Fibroblast of the aortic adventitia (primary cell): ENCODE measurements at places on chromosomes 7 and 10. TPM values are rescaled to one million over a fixed set of nuclear protein-coding genes. Genes with fewer than 3 reads are reported as not detected.

OPN4 gene
- total RNA-seq, result not detected in 2 replicates

TRUB1 gene
- total RNA-seq, result 31.8 and 71.7 TPM in 2 replicates

WDFY4 gene
- under 0.01 TPM in 1 of 2 replicates, not detected in the other for total RNA-seq

DNA sequence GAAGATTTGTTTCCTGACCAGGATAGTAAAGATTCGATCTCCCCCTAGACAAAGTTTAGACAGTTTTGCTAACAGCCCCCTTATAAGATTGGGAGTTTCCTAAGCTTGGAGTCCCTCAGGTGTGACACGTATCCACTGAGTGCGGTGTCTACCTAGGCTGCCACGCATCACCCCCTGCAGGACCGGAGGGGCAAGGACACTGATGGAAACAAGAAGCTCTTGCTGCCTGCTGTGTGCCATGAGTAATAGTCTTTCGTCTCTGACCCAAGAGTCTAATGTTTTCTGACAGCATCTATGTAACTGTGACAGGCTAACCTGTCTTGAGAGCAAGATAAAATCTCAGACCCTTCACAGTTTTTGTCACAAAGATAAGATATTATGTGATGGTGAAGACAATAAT, 173.5 kb downstream of the SEMA3E start:
- no peak for DNase-seq

DNA sequence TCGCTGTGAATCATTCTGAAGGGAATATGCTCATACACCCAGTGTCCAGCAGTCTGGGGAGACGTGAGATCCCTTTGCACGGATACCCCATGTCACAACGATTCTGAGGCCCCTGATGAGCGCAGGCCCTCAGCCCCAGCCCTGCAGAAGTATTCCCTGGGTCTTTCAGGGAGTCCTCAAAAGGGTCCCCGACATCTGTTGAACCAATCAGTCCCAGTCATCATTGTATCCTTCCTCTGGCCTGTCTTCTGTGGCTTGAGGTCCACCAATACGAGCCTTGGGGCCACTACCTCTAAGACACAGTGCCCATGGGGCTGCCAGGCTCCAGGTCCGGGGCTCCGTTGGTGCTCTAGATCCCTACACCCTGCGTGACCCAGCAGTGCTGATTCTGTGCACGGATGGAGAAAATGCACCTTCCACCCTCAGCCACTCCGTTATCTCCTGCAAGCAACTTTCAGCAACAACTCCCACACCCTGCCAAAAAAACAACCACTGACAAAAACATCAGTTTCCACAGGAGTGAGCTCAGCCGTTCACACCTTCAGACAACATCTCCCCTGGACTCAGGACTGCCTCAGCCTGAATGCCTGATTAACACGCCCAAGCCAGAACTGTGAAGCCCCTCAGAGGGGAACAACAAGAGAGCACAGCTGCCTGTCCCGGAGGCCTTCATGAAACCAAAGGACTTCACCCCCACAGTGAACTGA, 46.9 kb upstream of the KDM7A start:
- DNase-seq, result no peak

GRCh38 chr7:90599892-90600555, 3.9 kb downstream of the CDK14 start:
- DNase-seq, result peak; percentile 62
